ENCODE measurements at places on chromosomes 7 and 10.
A peak's percentile ranks its signal among the peaks of the same experiment; 100 is the strongest.

DNA sequence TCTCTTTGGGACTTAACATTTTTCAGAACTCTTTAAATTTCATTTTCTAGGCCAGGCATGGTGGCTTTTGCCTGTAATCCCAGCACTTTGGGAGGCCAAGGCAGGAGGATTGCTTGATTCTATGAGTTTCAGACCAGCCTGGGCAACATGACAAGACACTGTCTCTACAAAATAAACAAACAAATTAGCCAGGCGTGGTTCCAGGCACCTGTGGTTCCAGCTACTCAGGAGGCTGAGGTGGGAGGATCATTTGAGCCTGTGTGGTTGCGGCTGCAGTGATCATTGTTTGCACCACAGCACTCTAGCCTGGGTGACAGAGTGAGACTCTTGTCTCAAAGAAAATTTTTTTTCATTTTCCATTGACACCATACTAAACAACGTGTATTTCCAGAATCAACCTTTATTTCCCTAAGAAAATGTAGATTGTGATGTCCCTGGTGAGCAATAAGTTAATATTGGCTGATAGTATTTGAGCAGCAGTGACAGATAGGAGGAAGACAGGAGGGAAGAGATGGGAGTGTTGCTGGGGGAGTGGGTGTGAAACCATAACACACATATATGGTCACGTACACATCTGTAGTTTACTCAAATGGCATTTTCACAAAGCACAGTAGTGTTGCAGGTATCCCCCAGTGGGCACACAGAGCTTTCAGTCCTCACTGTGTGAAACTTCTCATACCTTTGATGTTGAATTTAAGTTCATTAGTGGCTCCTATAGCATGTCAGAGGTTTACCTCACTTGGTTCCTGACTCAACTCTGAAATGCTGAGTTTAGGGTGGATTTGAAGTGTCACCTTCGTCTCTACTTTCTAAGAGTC, 205.6 kb downstream of the AUTS2 start:
- DNase-seq = no peak

DNA sequence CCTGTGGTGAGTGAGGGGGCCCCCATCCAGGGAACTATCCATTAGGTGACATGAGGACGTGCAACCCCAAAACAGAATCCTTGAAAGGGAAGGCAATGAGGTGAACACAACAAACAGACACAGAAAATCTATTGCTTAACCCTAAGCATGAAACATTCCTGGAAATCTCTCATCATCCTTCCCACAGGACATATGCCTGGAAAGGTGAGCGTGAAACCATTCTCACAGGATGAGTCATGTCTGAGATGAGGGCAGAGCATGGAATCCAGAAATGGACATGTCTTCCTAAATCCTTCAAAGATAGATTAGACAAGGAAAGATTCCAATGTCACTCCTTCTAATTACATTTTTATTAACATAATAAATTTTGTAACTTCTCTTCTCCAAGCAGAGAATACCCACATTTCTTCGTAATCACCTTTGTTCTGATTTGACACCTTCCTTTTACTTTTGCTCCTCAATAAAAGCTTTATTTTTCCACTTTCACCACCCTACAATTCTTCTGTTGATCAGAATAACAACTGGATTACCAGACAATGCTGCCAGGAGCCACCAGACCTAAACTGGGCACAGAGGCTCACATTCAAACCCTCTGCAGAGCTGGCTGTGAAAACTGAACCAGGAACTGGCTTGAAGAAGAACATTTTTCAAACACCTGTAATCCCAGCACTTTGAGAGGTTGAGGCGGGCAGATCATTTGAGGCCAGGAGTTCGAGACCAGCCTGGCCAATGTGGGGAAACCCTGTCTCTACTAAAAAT, 67.2 kb downstream of the COBL start:
- DNase-seq = no peak

DNA sequence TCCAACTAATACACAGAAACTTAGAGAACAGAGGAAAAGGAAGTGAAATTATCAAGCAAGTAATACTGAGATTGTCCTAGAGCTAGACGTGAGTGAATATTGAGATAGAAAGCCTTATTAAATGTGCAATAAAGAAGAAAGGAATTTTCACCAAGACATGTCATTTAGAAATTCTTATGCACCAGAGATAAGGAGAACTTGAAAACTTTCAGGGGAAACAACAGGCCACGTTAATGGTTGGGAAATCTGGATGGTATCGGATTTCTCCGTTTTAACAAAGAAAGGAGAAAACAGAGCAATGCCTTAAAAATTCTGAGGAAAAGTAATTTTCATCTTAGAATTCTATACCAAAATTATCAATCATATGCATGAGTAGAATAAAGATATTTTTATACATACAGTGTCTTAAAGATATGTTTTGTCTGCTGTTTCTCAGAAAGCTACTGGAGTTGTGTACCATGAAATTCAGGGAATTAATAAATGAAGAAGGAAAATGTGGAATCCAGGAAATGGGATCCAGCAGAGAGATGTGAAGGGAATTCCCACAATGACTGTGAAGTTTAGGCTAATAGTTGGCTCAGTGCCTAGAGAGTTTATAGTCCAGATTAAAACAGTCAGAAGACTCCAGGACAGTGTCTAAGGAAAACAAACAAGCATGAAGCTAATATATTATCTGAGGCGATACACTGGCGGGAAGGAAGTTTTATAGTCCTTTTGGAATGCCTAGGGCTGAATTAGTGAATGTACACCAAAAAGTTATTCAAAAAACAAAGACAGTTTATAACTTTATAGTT, 159.5 kb downstream of the PPP1R9A start:
- DNase-seq = no peak

- no peak for DNase-seq
Measured at GRCh38 chr10:72756674-72757385, 64.9 kb downstream of the MCU start.

DNA sequence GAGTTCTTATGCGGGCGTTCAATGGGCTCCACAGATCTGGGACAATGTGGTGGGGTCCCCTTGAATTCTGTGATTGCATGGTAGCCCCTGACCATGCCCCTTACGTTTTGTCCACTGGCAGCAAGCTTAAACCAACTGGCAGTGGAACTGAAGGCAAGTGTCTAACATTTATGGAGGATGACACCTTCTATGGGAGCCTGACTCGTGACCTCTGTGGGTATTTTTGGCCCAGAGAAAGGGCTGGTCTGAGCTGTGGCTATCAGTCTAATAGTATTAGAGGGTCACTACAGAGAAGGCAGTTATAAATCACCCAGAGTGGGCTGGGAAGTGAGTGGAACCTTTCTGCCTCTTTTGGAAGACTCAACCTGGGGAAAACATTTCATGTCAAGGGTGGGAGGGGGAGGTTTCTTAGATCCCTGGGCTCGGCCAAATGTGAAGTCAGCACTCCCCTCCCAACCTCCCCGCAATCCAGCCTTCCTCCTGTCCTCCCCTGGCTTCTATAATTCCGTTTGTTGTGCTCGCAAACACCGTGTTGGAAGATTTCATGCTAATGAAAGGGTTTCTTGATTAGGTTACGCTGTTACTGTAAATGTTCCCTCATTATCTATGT, 322.7 kb downstream of the RPS24 start:
- no peak for DNase-seq

GRCh38 chr7:123674399-123675180, 18.9 kb downstream of the LMOD2 start:
- no peak for DNase-seq

DNA sequence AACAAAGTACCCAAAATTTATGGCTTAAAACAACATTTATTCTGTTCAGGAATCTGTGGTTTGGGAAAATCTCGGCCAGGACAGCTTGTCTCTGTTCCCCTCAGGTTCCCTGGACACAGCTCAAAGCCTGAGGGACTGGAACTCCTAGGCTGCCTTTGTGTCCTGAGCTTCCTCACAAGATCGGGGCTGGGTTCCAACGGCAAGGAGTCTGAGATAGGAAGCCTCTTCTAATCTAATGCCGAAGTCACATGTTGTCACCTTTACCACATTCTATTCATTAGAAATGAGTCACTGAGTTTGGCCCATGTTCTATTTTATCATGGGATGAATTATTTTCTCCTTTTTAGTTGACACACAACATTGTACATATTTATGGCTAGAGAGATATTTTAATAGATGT, 80.5 kb downstream of the ANKRD26 start:
- no peak for DNase-seq

DNA sequence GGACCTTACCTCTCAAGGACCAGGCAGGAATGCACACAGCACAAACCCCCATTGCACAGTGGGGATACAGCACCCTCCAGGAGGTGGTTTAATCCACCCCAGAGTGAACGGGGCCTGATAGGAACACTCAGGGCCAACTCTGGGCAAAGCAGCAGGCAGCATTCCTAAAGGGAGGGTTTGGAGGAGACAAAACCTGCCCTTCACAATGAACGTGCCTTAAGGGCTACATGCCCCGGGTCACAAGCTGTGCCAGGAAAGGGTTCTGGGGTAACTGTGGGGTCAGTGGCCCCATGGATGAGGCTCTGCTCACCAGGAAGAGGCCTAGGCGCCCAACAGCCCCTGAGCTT, 1.1 kb downstream of the GPRIN2 start:
- no peak for DNase-seq

DNA sequence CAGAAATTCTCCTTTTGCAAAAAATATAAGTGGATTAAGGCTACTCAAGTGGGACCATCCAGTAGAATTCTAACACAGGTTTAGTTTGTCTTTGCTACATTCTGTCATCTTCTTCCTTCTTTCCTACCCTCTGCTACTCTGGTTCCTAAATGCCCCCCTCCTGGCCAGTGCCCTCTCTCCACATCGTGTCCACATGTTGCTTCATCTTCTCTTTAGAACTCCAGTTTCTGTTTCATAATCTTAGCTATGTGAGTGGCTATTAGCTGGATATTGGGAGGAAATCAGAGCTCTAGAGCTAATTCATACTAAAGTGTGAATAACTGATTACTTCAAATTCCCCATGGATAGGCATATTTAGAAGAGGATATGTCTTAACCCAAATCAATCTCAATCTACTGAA, 528.5 kb downstream of the LRMDA start:
- no peak for DNase-seq

DNA sequence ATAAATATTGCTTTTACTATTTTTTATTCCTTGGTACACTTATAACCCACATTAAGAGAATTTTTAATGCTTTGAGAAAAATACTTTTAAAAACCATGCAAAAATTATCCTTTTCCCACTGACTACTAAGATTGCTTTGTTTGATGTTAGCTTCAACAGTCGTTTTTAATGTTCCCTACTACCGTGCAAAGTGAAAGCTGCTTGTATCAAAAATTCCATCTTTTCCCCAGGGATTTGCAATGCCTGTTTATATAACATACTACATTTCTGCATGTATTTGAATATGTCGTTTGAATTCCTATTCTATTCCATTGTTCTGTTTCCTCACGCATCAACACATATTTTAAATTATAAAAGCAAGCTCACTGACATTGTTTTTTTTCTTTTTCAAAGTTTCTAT, 54.4 kb downstream of the TFPI2 start:
- no peak for DNase-seq

DNA sequence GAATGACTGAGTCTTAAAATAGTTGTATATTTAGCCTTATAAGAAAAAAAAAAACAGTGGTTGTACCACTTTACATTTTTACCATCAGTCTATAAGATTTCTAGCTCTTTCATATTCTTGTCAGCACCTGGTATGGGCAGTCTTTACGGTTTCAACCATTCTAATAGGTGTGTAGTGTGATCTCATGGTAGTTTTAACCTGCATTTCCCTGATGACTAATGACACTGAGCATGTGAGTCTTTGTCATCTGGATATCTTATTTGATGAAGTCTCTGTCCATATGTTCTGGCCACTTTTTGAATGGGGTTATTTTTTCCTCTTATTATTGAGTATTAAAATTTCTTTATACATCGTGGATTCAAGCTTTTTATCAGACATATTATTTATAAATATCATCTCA, 365.3 kb upstream of the IGFBP3 start:
- DNase-seq = no peak

- no peak for DNase-seq
Measured at GRCh38 chr7:2123360-2123759, 109.4 kb downstream of the MAD1L1 start.

- DNase-seq = no peak
Measured at GRCh38 chr7:30548845-30549244, 44.2 kb upstream of the GGCT start.

DNA sequence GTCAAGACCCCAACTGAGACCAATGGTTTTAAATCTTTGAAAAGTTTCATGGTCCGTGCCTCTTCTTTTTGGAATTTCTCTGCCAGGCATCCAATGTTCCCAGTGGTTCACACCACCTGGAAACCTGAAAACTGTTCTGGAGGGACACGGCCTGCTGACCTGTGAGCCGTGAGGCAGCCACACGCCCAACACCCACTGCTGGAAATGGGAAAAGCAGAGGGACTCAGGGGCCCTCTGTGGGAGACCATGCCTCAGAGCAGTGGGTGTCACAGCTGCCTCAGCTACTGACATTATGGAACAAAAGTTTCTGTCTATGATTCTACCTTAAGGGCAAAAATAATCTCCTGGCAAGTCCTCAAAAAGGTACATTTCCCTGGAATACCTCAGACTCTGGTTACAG, 70.4 kb upstream of the VIPR2 start:
- no peak for DNase-seq

DNA sequence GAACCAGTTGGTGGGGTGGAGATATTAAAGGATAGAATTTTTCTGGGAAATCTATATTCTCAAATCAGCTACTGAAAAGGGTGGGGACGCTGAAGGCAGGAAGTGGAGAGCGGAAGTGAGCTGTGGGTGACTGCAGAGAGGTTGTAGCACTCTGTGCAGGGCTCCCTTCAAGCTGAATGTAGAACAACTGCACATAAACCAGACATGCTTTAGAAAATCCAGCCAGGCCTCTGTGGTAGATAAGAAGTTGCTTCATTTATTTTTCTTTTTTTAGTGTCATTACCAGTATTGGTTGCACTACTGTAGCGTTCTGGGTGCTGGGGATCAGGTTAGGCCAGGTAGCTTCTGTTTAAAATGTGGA, 127.8 kb downstream of the CELF2 start:
- peak; percentile 56 for DNase-seq

DNA sequence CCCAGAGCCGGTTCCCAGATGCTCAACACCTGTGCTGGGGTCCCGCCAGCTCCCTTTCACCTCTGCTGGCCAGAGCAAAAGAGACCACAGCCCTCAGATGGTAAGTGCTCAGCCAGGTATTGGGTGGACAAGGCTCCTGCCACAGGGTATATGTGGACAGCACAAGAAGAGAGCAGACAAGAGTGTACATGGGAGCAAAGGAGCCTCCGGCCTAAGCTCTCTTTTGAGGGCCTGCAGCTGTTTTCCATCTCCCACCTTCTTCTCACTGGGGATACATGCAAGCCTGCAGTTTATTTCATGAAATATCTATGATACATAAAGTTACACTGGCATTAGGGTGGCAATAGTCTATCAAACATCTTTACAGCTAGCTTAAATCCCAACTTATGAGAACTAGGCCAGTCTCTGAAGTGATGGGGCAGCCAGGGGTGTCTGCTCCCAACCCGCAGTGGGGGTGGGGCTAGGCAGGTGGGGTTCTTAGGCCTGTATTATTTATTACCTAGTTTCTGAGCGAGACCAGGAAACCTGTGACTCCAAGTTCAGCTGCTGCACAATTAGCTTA, 50.4 kb upstream of the DDC start:
- DNase-seq = no peak
